ENCODE measurements at places on chromosomes 6 and 20.

DNA sequence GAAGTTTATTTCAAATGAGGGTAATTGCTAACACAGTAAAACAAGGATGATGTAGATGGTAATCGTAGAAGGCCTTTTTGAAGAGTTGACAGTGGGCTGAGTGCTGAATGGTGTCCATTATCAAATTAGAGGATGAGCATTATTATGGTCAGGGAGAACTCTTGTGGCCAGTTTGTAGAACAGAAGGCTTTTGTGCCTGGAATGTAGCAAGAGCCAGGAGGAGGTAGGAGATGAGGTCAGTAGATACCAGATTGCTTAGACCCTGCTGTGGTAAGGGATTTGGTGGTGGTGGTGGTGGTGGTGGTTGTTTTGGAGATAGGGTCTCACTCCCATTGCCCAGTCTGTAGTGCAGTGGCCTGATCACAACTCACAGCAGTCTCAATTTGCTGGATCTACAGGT is 6.2 kb downstream of the CSE1L start:
- DNase-seq: no peak

DNA sequence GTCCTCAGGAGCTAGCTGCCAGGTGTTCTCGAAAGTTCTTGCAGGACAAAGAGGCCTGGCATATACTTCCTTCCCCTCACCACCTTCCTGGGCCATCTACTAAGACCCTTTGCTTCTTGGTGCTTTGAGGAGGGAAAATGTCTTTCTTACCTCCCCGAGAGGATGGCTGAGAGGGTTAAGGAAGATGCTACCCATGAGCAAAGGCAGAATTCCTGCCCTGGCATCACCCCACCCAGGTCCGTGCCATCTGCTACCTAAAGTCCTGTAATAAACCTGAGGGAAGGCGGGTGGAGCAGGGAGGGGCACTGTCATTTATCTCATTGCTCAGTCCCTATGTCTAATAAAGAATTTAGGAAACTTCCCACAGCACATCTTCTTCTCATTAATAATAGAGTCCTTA is 16.2 kb downstream of the GFOD1 start:
- DNase-seq: no peak

GRCh38 chr6:39422238-39422637 is 99.7 kb upstream of the KCNK16 start:
- DNase-seq: no peak

GRCh38 chr6:69792292-69792691 is 4.5 kb downstream of the LMBRD1 start:
- DNase-seq: no peak

- no peak for DNase-seq
Observed at GRCh38 chr20:50389808-50390684, 120.1 kb upstream of the PTPN1 start.

- no peak for DNase-seq
Observed at GRCh38 chr6:155292711-155293110, 21.6 kb downstream of the TFB1M start.

- no peak for DNase-seq
Observed at GRCh38 chr6:20706939-20707485, 172.8 kb downstream of the CDKAL1 start.

DNA sequence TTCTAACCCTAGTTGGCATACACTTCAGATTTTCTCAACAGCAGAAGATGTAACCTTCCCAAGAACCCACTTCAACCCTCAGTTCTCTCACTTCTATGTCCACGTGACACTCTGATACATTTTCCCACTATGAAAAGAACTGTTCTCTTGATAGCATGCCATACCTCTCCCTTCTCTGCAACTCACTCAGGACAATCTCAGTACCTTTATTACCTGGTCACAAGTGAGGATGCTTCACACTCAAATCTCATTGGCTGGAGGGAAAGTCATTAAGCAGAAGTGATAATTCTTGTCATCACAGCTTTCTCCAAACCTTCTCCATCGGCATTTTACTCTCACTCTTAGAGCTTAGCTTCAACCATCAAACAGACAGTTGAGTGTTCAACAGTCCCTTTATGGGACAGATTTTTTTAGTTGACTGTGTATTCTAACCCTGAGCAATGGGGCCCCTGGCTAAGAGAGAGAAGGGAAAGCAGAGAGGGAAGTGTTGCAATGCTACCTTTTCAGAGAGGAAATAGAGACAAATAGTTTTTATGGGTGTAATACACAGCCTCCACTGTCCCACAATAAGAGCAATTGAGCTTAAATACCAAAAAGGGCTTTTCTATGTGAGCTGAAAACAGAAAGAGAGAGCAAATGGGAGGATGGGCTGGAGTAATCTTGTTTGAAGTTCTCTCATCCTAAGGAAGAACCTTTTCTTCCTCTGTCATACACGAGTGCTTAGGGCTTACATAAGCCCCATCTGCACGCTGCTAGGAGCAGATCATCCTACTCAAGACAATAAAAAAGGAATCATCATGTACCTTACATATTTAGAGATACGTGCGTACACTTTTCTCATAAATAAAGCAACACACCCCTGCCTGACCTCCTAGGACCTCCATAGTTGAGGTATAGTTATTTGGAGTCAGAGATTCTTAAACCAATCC is 16.0 kb downstream of the HLA-DPA1 start:
- DNase-seq: no peak

All from activated CD8-positive, alpha-beta memory T cell treated with anti-CD3 and anti-CD28 coated beads for 4 hours (primary cell).